ENCODE measurements at places on chromosomes 5 and 9.

DNA sequence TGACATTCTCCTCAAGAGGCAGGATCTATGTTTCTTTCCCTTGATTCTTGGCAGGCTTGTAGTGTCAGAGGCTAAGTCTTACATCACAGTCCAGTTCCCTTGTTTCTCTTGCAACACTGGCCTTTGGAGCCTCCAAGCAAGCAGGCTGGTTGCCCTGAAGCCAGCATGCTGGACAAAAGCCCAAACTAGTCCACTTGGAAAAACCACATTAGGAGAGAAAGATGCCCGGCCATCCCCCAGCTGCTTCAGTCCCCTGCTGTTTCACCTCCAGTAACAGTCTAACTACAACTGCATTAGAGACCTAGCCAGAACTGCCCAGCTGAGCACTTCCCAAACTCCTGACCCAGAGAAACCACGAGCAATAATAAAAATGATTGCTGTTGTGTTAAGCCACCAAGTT, 87.6 kb downstream of the ADAMTS6 start:
- DNase-seq: no peak

DNA sequence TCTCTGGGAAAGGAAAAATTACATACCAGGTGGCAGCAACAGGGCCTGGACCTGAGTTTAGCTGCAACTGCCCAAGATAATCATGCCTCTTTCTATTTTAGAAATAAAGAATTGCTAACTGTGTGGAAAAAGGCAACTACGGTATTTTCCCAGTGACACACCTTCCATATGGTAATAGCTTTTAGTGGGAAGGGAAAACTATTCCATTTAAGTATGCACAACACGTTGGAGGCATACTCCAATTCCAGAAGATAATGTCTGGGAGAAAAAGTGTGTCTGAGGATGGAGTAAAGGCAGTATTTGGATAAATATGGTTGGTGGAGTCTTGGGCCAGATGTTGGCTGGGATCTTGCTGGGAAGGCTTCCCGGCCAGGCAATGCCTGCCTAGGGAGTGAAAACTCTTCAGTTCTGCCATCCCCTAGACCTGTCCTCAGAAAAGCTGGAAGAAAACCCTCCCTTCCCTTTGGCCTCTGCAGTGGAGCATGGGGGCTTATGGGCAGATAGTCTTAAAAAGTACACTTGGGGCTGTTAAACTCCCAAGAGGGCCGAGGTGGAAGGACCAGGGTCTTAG, 40.6 kb downstream of the SH3PXD2B start:
- DNase-seq: no peak

GRCh38 chr9:87497604-87498045, at the start of gene DAPK1:
Gene DAPK1, plus strand, starts transcription at chr9:87497867. Its CDS starts 1,211 bp downstream, at chr9:87499078.
- no peak for DNase-seq

DNA sequence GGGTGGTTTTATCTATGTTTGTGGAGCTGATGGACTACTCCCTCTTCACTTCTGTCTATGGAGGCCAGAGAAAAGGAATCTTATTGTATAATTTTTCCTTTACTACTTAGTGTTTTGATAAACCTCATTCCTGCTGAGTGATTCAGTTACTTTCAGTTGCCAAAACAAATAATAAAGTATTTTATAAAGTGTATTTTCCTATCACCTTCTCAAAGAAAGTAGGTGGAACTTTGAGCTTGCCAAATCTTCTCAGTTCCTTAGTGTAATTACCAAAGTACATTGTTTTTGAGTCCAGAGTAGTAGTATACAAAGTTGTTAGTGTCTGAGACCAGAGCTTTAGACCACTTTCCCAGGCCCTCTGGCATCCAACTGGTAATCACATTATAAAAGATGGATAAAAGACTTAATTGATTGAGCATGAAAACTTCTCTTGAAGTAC, 13.5 kb downstream of the RABGAP1 start:
- DNase-seq: no peak

DNA sequence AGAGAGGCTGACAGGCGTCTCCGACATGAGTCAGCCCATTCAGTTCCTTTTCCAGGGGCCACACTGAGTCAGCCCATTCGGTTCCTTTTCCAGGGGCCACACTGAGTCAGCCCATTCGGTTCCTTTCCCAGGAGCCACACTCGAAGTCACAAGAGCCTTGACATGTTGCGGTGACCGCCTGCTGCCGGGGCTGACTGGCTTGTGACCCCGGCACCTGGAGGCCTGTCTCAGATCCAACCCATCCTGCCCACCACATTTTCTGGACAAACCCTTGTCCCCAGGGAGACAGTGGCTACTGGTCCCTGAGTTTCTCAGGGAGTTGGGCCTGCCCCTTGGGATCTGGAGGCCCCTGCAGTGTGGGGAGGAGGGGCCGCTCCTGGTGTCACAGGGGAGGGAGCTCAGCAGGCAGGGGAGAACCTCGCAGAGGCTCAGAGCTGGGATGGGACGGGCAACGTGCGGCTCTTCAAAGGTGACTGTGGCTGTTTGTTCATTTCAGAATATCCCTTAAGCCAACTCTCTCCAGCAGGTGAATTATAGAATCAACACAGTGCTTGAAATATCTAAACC, 40.5 kb upstream of the LPCAT1 start:
- DNase-seq: peak; percentile 4

DNA sequence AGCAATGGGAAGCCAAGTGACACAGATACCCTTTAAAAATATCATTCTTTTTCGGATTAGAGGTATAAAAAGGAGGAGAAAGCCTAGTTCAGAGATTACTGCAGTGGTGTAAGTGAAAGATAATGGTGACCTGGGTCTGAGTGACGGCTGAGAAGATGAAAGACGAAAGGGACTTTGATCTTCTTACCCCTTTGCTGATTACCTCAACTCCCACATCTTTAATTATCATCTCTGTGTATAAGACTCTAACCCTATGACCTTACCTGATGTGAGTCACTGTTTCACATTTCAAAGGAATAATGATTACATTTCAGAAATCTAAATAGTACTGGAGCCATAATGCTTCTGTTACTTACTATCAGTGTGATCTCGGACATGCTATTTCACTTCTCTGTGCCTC, 21.4 kb upstream of the CCNO start:
- no peak for DNase-seq

DNA sequence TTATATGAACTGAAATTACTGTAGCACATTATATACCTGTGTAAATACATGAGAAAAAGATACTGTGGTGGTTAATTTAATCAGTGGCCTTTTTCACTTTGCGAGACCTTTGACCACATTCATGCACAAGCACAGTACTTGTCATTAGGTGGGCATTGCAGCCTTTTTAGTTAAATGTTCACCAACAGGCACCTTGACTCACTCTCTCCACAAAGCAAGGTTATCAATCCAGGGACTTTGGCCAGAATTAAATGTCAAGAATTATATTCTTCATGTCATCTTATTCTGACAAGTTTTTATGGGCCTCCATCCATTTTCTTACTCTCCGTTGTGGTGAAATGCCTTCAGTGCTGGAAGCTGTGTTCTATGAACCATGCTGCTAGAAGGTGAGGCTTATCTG, 72.2 kb downstream of the AOPEP start:
- no peak for DNase-seq

DNA sequence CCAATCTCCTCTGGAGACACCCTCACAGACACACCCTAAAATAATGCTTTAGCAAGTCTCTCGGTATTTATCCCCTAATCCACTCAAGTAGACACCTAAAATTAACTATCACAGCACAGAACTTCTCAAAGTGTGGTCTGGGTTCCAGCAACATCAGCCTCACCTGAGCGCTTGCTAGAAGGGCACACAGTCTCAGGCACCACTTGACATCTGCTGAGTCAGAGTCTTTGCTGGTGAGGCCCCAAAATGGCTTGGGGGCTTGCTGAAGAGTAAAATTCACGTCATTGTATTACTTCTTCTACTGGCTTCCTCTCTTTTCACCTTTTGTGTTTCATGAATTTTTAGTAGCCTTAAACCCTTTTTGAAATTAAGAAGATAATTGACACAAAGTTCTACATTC, 9.0 kb downstream of the FOXB2 start:
- DNase-seq: no peak

GRCh38 chr5:119033135-119033534, 37.8 kb upstream of the DMXL1 start:
- DNase-seq: no peak

GRCh38 chr5:135053278-135053677, 19.2 kb upstream of the PITX1 start:
- DNase-seq: no peak

GRCh38 chr5:174903172-174903732, 178.9 kb downstream of the MSX2 start:
- no peak for DNase-seq

- no peak for DNase-seq
Observed at GRCh38 chr9:9612270-9612669, 1000.5 kb downstream of the PTPRD start.

- DNase-seq: no peak
Observed at GRCh38 chr5:157046041-157046440, 12.9 kb downstream of the HAVCR1 start.

GRCh38 chr5:59021286-59021673, 438.4 kb downstream of the RAB3C start:
- no peak for DNase-seq

GRCh38 chr5:5929291-5930020, 448.9 kb downstream of the MED10 start:
- DNase-seq: no peak

DNA sequence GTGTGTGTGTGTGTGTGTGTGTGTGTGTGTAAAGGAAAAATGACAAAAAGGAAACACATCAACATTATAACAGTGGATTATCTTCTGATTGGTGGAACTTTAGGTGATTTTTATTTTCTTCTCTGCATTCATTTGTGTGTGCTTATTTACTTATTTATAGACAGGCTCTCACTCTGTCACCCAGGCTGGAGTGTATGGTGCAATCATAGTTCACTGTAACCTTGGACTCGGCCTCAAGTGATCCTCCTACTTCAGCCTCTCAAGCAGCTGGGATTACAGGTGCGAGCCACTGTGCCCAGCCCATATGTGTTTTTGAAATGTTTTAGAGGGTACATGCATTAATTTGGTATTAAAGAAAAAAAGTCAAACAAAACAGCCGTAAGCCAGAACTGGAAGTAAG, 39.1 kb downstream of the FAT2 start:
- no peak for DNase-seq

- no peak for DNase-seq
Observed at GRCh38 chr5:33772380-33772897, 119.4 kb downstream of the ADAMTS12 start.

GRCh38 chr9:101232405-101232977, 152.3 kb downstream of the BAAT start:
- DNase-seq: no peak

DNA sequence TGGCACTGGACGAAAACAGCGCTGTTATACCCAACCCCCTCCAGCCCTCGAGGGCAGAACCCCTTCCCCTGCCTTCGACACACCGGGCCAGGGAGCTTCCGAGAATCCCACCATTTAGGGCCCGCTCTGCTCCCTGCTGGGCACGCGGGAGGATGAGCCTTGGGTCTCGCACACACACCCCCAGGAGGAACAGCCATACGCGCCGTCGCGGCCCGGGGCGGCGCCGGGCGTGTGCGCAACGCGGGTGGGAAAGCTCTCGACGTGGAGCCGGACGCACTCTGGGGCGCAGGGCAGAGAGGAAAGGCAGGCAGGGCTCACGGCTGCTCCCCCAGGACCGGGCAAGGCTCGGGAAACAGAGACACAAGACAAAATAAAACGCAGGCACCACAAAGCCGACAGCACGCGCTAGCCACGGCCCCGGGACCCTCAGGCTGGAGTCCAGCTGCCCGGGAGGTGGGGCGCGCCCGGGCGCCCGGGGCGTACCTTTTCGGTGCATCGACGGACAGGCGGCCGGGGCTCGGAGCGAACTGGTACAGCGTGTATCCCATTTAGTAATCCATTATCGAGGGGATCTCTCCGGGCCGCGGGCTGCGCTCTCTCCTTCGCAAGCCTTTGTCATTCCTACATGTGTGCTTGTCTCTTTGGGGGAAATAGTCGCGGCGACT, 789 bp downstream of the SEMA6A start:
- DNase-seq: no peak

DNA sequence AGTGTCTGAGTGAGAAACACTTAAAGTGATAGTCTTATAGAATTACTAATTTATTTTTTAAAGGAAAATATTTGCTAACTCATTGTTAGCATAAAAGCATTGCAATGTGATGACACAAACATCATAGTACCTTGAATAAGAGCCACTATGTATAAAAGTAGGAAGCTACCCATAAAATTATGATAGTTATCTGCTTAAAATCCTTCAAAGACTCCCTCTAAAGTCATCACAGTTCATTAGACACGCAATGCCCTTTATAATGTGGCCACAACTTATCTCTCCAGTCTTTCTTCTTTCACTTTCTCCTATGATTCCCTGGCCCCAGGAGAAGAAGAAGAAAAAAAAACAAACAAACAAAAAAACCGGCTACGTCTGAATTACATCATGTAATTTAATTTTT, 1144.0 kb upstream of the NUDT12 start:
- DNase-seq: no peak

GRCh38 chr9:69207503-69207902, 33.4 kb downstream of the TJP2 start:
- DNase-seq: no peak

DNA sequence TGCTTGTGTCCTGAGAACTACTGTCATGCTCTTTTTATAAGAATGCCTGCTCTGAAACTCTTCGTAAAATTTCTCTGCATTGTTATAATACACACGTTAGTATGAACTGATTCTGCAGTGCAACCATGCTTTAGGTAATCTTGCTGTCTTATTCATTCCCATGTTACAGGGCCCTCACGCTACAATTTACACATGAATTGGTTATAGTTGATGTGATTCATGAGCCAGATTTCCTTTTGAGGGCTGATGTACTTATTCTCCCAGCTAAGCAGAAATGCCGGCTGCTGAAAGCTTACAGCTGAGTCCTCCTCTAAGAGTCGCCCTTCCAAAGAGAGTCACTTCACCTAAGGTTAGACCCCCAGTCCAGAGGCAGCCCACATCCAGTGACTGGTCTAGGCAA, 233.5 kb upstream of the PCSK5 start:
- peak; percentile 4 for DNase-seq

GRCh38 chr9:133182151-133182550, 18.4 kb upstream of the GBGT1 start:
- DNase-seq: no peak

GRCh38 chr5:75707911-75708509, 9.2 kb downstream of the POC5 start:
- no peak for DNase-seq

DNA sequence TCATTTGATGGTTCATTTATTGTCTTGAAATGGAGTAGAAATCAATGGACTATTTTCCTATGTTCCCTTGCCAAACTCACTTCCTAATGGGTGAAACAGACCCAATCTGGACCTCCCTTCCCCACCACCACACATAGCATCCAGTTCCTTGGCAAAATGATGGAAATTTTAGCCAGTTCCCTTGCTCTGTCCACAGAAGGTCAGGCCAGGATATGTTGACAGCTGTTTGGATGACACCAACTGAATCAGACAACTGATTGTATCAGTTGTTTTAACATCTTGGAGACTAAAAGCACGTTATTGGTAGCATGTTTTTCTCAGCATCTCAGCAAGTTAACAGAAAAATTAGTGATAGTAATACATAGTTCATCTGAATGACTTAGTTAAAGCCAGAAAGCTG, 534.8 kb downstream of the PSAT1 start:
- no peak for DNase-seq

All from non-pigmented ciliary epithelial cell (primary cell).